Smooth muscle cell of bladder (primary cell): ENCODE measurements at places on chromosomes 16 and 17. TPM values are rescaled to one million over a fixed set of nuclear protein-coding genes. Genes with fewer than 3 reads are reported as not detected.

The TAOK1 gene
- 49.2 and 49.6 TPM in 2 replicates for total RNA-seq

The TOM1L1 gene
- total RNA-seq = 14.8 and 16.6 TPM in 2 replicates

The ENPP7 gene
- not detected in 2 replicates for total RNA-seq

The CACNG4 gene
- not detected in 2 replicates for total RNA-seq

The KRTAP4-4 gene
- total RNA-seq = not detected in 2 replicates

The PTX4 gene
- 0.09 TPM in 1 of 2 replicates, not detected in the other for total RNA-seq

The CBLN1 gene
- total RNA-seq = not detected in 2 replicates

The PIMREG gene
- 2.7 and 4.3 TPM in 2 replicates for total RNA-seq

The HSPB9 gene
- not detected in 2 replicates for total RNA-seq

The ITPRIPL2 gene
- 19.6 and 30.2 TPM in 2 replicates for total RNA-seq

The IGF2BP1 gene
- total RNA-seq = 0.14 and 1.1 TPM in 2 replicates
